Naive B cell (primary cell): ENCODE measurements at places on chromosomes 16 and 17. TPM values are rescaled to one million over a fixed set of nuclear protein-coding genes. Genes with fewer than 3 reads are reported as not detected.

- DNase-seq: no peak
Observed at GRCh38 chr17:83064021-83064731, 15.2 kb upstream of the METRNL start.

DNA sequence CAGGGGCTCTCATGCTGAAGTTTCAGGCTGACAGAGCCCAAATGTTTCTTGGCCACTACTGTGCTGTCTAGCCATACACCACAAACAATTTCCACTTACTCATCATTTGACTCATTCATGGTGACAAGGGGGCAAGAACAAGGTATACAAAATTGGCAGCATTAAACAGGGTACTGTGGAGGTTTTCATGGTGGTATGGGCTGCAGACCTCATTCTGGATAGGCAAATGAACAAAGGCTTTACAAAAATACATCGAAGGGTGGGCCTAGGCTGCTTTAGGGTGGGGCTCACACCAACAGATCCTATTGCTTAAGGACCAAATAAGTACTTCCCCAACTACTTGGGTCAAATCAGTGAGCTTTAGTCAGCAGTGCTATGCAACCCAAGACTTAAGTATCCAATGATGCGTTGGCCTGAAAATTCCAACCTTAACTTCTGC lies 53.0 kb downstream of the N4BP1 start:
- DNase-seq: no peak

DNA sequence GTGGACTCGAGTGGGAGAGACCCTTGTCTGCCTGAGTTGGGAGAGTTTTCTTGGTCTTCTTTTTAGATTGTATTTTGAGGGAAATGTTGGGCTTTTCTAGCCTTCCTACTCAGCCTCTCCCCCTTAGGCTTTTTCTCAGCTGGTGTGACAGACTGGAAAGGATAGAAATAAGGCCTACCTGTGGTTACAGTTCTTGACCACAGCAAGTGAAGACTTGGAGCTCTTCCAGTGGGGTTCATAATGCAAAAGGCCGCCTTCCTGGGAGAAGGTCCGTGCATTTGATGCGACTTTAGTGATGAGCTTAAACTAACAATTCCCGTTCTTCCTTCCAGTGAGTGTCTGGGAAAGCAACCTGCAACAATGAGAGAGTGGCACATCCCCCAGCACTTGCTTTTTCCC lies 56.8 kb downstream of the B9D1 start:
- DNase-seq: no peak

GRCh38 chr16:67082891-67083290 lies 26.9 kb upstream of the PHAF1 start:
- DNase-seq: no peak

DNA sequence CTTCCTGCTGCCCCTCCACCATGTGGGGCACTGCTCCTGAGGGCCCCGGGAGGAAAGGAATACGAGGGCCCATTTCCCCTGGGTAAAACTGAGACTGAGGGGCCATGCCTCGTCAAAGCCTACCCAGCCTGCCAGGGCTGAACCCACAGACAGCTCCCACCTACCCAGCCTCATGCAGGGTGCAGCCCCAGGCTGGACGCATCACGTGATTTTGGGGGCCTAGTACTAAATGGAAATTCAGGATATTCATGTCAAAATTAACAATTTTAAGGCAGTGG lies 3.4 kb upstream of the OSGIN1 start:
- no peak for DNase-seq

NAGS gene
- 0.70 TPM for polyA plus RNA-seq

C16orf92 gene
- not detected for polyA plus RNA-seq

PLA2G10 gene
- polyA plus RNA-seq: not detected

GRCh38 chr17:16917671-16918394 lies 54.1 kb downstream of the TNFRSF13B start:
- DNase-seq: no peak

- no peak for DNase-seq
Observed at GRCh38 chr17:17079761-17080160, 37.5 kb downstream of the MPRIP start.

SGCA gene
- polyA plus RNA-seq: 2.1 TPM

- DNase-seq: no peak
Observed at GRCh38 chr17:29347831-29348629, 42.1 kb upstream of the TAOK1 start.

DNA sequence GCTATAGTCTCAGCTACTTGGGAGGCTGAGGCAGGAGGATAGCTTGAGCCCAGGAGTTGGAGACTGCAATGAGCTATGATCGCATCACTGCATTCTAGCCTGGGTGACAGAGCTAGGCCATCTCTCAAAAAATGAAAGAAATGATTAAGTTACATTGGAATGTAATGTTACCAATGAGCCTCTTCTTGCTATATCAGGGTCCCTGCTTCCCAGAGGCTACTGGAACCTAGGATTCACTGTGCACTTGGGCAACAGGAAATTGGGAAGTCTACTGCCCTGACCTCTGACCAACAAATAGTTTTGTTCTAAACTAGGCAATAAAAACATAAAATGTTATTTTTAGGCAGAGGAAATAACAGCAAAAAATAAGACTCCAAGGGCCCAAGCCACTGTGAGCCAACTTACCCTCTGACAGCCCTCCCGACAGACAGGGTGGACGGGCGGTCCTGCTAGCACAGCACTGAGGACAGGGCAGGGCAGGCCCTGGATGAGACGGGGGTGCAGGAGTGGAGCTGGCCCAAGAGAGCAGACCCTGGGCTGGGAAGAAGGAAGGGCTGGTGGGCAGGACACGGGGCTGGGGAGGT lies 27.5 kb downstream of the NSMCE1 start:
- no peak for DNase-seq

ARSG gene
- 4.7 TPM for polyA plus RNA-seq

DNA sequence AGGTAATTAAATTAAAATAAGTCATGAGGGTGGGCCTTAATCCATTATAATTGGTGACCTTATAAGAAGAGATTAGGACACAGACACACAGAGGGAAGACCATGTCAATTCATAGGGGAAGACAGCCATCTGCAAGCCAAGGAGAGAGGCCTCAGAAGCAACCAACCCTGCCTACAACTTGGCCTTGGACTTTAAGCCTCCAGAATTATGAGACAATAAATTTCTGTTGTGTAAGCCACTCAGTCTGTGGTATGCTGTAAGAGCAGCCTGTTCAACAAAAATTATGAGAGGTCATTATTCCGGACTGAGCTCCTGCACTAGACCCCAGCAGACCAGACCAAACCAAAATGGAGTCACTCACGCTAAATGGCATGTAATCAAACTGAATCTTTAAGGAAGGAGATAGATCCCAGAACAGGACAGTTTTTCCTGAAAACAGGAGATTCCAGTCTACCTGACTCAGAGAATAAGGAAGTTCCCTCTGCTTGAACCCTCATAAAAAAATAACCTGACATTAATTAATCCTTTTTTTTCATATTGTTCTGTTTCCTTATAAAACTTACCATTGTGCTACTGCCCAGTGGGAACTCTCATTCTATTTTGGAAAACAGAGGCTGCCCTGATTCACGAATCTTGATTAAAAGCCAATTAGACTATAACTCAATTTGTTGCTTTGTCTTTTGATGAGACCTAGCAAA lies 74.3 kb downstream of the DNAH3 start:
- no peak for DNase-seq

CCL13 gene
- not detected for polyA plus RNA-seq

ITGB3 gene
- 9.2 TPM for polyA plus RNA-seq

GRCh38 chr17:28078341-28079229 lies 36.1 kb downstream of the NLK start:
- no peak for DNase-seq

DNA sequence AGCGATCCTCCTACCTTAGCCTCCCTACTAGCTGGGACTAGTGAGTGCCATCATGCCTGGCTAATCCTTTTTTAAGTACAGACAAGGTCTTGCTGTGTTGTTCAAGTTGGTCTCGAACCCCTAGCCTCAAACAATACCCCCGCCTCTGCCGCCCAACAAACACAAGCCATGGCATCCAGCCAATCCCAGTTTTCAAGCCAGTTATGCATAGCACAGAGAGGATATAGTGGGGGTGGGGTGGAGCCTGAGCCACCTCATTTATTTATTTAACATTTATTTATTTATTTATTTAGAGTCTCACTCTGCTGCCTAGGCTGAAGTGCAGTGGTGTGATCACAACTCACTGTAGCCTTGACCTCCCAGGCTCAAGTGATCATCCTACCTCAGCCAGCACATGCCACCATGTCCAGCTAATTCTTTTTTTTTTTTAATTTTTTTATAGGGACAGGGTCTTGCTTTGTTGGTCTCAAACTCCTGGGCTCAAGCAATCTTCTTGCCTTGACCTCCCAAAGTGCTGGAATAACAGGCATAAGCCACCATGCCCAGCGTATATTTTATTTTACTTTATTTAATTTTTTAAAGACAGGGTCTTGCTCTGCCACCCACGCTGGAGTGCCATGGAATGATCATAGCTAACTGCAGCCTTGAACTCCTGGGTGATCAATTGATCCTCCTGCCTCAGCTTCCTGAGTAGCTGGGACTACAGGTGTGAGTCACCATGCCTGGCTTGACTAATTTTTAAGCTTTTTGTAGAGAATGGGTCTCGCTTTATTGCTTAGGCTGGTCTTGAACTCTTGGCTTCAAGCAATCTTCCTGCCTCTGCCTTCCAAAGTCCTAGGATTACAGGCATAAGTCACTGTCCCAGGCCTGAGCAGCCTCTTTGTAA lies 26.2 kb upstream of the KLHL11 start:
- DNase-seq: no peak

- no peak for DNase-seq
Observed at GRCh38 chr17:82613283-82614094, 34.8 kb downstream of the WDR45B start.

DNA sequence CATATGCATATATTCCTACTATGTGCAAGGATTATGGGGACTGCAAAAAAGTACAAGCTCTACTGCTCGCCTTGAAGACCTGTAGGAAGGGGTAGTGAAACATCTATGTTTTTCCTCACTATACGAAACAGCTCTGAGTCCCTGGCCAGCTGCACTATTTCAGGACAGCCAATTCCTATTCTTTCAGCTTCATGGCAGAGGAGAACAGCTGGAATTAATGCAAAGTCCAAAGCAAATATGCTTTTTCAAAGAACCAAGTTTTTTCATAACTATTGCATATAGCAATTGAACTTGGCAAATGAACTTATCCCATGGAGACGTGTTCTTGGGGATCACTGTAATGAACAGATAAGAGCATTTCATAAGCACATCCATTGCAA lies 122.3 kb downstream of the SPACA3 start:
- DNase-seq: no peak

DNA sequence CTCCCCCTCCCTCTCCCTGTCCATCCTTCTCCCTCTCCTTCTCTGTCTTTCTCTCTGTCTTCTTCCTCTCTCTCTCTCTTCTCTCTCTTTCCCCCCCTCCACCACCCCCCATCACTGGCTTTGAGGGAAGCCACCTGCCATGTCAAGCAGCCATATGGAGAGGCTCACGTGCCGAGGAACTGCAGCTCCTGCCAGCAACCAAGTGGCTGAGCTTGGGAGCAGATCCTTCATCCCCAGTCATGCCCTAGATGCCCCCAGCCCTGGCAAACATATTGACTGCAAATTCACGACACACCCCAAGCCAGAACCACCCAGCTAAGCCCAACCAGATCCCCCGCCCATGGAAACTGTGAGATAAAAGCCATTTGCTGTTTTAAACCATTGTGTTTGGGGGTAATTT lies 40.9 kb upstream of the RBFOX3 start:
- no peak for DNase-seq

DNA sequence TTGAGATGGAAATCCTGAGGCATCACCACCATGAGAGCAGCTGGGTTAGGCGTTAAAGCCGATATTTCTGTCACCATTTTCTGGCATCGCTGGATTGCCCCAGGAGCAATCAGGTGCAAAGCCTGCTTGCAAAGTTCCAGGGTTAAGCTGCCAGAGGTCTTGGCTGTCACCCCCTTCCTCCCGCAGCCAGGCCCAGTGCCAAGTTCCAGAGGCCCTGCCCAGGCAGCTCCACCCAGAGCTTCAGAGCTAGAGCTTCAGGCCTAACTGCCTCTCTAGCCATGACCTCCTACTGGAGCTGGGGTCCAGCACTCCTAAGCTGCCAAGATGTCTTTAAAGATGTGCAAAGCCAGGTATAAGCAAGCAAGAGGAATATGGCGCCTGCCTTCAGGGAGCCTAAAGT lies 8.8 kb upstream of the TMEM238L start:
- DNase-seq: no peak

DNA sequence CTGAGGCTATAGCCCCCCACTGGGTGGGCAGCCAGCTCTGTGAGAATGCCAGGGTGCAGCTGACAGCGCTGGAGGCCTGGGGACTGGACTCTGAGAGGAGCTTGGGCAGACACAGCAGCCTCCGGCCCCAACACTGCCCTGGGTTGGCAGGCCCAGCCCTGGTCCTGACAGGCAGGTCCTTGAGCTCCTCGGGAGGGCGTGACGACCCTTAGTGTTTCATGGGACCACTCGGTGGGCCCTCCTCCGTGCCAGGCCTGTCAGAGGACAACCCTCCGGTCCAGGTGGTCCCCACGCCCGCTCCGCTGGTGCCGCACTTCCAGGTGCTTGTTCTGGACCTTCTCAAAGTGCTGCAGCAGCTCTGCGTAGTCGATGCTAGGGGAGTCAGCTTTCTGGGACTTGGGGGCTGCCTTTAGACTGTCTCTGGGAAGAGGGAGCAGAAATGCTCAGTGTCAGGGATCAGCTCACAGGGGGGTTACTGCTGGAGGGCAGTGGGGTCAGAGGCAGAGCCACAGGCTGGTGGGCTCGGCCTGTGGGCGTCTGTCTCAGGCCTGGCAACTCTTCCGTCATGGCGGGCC lies 1.9 kb upstream of the MTSS2 start:
- DNase-seq: no peak

DNA sequence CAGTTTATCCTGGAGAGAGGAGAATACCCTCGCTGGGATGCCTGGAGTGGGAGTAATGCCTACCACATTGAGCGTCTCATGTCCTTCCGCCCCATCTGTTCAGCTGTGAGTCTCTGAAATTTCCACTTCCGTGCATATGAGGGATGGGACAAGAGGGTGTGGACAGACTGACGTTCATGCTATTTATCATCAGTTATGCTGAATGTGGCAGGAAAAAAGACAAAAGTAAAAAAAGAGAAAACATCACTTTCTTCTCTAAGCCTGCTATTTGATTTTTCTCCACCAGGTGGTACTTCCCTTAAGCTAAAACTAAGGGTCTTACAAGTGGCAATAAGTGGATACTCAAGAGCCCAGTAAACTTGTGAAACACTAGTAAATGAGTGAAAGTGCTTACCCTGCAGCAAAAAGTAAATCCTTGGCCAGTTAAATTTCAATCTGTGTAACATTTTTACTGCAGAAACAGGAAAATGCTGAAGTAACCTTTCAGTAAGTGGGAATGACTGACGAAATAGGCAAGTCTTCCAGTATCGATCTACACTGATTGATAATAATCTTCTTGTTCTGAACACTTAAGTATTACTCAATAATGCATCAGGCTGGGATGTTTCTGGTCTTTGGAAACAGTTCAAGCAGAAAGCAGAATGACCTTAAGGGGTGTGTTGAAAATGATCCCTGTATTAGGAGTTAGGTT lies 5.6 kb downstream of the CRYBA1 start:
- DNase-seq: no peak
